NCI-H1930 (cell line): ENCODE measurements at places on chromosomes 5 and 9.

DNA sequence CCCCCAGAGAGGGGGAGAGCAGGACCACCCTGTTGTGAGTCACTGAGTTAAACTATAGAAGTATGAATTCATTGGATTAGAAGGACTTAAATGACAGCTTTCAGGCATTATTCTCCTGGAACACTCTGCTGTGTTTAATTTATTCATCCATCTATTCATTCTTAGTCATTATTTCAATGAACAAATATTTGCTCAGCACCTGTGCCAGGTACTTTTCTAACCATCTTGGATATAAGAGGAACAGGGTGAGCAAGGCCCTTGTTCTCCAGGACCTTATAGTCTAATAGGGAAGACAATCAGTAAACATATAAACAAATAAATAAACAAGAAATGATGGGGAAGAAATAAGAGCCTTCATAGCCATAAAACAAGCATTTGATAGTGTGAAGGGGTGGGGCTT, 483.9 kb upstream of the BRINP1 start:
- no peak for DNase-seq

- DNase-seq: no peak
Observed at GRCh38 chr9:36137392-36138004, 965 bp downstream of the GLIPR2 start.

GRCh38 chr9:19648672-19649071, 140.2 kb downstream of the SLC24A2 start:
- DNase-seq: no peak

DNA sequence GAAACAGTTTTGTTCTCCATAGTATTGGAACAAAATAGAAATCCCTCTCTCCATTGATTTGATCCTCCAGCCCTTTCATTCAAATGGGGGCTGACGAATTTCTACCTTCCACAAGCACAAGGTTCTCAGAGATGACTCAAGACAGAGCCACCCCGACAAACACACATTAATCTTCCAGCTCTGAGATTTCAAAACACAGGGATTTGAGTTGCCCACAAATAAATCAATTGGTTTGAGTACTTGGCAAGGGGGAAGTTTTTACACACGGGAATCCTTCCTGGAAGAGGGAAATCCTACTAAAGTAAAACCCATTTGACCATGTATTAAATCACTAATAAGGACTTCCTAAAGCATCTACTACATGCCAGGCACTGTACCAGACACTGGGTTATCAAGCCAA, 5.4 kb downstream of the ADRA1B start:
- no peak for DNase-seq

- DNase-seq: no peak
Observed at GRCh38 chr9:22452415-22453010, 5.9 kb downstream of the DMRTA1 start.

GRCh38 chr9:127437497-127438264, 13.5 kb downstream of the ZNF79 start:
- no peak for DNase-seq

GRCh38 chr9:24846248-24846912, 300.7 kb upstream of the IZUMO3 start:
- DNase-seq: no peak

DNA sequence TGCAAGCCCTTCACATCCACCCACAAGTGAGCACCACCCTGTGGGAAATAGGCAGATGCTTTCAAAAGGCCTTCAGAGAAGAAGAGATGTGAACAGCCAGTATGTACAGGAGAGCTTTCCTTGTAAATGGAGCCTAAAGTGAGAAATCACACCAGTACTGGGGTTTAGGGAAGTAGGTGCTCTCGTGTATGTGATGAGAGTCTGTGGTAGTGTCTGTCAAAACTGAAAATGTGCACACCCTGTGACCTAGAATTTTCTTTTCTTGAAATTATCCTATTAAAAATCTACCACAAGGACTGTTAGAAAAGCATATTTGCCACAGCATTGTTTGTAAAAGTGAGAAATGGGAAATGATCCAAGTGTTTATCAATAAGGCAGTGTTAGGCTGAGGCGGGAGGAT, 16.6 kb downstream of the OTULINL start:
- no peak for DNase-seq

- DNase-seq: no peak
Observed at GRCh38 chr5:135831439-135831838, 3.0 kb upstream of the SLC25A48 start.

DNA sequence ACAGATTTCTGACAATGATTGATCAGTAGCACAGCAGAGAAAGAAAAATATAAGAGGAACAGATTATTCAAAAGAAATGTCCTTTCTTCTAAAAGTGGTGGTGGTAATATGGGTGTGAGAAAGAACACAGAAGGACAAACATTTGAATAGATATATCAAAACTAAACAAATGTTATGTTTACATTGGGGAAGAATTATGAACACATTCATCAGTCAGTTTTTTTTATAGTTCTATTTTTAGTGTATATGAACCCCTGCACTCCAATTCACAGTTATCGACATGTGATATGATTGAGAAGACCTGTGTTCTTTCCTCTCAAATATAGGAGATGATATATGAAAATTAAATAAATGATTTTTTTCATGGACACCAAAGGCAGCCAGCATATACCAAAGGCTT, 128.6 kb downstream of the NNT start:
- DNase-seq: no peak
